Brain pericyte (primary cell): ENCODE measurements at places on chromosomes 12 and 14.

DNA sequence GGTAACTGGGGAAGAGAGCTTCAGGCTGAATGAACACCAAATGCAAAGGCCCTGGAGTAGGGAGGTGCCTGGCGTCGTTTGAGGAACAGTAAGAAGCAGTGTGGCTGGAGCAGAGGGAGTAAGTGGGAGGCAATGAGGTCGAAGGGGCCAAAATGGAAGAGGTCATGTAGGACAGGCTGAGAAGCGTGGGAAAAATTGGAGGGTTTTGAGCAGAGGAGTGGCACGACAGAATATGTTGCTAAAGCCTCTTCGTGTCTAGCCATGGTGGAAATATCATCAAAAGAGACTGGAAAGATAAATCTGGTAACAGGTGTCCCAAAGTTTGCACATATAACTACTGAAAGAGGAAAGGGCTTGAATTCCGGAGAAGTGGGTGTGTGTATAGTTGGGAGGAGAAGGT is 1.9 kb downstream of the TRIM9 start:
- DNase-seq, result no peak

DNA sequence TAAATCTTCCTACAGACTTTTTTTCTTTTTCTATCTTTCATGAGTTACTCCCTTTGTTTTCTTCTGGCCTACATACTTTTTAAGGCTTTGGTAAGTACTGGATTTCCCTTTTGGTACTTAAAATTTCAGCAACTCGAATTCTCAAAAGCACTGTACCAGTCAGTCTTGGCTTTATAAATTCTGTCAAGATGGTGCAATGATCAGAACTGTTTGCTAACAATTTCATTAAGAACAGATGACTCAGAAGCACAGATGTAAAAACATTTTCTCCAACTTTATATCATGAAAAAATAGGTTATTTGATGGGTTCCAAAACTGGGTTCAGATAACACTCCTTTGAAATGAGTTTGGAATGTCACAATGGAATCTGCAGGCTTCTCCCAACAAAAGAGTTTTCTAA is 1961.8 kb upstream of the FLRT2 start:
- DNase-seq, result no peak

GRCh38 chr12:120940799-120941198 is 36.6 kb upstream of the SPPL3 start:
- DNase-seq, result no peak

GRCh38 chr12:4220536-4221257 is 52.9 kb upstream of the CCND2 start:
- DNase-seq, result no peak

DNA sequence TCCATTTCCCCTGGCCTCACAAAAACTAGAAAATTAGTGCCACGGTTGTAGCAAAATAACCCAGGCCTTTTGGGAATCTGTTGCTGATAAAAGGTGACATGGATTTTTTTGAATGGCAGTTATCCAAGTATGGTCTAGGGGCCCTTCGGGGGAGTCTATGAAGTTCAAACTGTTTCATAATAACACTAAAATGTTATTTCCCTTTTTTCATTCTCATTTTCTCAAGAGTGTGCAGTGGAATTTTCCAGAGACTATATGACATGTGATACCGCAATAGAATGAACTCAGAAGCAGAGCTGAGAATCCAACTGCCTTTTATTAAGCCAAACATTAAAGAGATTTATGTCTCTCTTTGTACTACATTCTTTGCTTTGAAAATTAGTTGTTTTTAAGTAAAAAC is 26.9 kb downstream of the GSTZ1 start:
- no peak for DNase-seq

GRCh38 chr12:131348646-131349045 is 362.2 kb upstream of the SFSWAP start:
- DNase-seq, result no peak

- no peak for DNase-seq
These were observed 96.8 kb downstream of the SRGAP1 start for GRCh38 chr12:63941166-63941800.

DNA sequence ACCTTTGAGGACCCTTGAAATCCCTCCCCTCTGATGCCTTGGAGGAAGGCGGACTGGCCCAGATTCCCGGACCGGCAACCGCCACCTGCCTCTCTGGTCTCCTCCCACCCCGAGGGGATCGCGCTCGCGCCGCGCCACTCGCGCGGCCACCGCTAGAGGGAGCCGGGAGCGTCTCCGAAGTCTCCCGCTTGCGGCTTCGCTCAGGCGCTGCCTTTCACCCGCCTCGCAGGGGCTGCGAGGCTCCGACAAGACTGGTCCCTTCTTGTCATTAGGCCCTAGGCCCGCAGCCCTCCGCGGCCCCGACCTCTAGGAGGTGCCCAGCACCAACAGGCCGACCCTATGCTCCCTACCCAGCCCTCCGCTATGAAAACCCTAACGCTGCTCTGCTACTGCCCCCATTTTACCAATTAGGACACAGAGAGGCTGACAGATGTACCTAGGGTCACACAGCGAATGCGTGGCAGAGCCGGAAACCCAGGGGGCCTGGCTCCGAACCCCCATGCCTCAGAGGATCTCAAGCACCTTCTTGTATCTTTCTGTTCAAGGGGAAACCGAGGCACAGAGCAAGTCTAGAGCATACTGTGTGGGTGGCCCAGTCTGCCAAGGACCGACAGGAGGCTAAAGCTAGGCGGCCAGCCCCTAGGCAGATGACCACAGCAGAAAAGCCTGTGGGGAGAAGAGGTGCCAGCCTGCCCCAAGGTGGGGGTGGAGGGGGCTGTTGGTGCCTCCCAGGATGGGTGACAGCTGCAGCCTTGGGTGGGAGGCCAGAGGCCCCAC is 21.4 kb upstream of the VSX2 start:
- DNase-seq, result no peak

- DNase-seq, result no peak
These were observed 13.3 kb upstream of the C12orf75 start for GRCh38 chr12:105316931-105317852.

DNA sequence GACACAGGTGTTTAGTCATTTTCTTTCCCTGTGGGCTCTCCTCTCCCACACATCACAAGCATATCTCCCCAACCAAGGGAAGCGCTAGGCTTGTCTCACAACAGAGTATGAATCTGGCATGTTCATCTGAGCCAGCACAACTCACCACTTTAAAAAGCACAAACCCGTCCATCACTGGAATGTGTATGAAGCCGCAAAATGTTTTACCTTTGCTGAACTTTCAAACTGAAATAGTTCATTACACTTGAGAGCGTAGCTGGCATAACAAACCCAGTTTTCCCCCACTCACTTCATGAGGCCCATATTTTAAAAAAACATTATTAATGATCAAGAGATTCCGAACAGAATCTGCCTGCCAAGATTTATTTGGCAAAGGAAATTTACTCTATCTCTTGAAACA is 15.8 kb downstream of the NID2 start:
- DNase-seq, result no peak

DNA sequence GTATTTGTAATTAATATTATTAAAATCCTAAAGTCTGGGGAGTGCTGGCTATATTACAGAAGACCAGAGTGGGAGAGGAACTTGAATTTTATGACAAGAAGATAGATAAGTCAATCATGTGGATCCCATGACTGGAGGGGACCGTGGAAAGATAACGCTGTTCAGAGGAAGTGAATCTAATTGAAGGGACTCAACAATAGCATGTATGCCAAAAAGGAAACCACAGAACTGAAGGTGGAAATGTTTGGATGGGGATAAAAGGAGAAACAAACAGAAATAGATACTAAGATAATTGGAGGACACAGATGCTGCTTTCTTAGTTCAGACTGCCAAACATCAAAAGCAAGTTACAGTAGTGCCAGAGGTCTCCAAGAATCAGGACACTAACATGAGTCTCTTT is 21.1 kb downstream of the OR6J1 start:
- DNase-seq, result no peak

DNA sequence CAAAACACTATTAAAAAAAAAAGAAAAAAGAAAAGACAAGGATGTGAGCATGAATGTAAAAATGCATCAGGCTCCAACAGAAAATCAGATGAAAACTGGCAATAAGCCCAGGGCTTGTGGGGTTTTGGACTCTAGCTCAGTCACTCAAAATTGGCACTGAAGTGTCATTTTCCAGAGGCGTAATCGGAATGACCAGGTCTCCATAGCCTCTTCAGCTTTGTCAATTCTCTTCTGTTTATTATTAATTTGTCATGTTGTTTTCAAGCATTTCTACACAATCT is 137.2 kb upstream of the TRHDE start:
- no peak for DNase-seq

- DNase-seq, result no peak
These were observed 370.5 kb upstream of the PDE3A start for GRCh38 chr12:19997656-19998400.

DNA sequence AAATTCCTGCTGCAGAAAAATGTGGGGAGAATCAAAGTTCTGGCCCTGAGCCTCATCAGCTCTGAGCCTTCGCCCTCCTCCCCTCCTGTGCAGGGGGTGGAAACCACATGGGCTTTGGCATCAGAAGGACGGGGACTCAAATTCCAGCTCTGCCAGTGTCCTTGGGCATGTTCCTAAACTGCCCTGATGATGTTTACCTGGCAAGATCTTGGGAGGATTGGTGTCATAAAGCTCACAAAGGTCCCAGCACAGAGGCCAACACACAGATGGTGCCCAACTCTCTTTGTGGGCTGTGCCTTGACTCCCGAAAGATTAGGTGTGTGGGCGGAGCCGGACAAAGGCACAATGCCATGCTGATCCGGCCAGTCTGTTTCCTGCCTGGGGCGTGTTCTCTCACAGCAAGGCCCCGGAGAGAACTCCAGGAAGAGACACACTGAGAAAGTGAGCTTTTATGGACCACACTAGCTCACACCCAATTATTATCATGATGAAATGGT is 20.5 kb upstream of the CLMN start:
- DNase-seq, result no peak

DNA sequence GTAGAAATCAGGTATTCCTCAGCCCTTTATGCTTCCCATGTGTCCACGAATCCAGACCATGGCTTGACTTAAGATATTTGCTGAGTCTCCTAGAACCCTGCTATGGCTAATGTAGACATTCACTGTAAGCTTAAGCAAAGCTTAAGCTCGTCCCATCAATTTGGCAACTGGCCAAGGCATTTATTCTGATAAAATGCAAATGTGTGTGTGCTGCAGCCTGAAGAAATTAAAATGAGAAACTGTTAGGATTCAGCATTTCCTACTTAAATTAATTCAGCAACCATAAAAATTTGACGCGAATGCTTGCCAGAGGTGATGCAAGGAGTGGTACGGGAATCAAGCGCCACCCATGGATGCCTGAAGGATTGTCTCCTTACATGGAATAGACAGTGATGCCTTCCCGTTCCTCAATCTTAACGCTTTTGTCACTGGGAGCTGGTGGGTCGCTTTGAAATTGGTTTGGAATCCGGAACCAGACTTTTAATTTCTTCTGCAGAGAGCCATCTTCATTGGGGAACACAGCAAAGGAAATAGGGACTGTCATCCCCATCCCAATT is 13.2 kb downstream of the HEBP1 start:
- no peak for DNase-seq

DNA sequence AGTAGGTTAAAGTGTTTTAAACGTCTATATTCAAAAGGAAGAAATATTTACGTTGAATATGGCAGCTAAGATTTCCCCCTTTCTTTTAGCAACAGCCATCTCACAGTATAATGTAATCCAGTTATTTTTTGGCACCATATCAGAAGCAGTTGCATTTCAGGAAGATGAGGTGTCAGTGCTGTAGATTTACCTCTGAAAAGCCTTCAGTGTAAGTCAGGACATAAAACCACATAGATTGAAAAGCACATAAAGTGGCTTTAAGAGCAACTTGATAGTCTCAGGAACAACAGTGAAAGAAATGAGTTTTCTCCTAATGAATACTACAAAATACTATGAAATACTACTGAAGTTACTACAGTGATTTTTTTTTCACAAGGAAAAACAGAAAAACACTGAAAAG is 6.9 kb downstream of the MLH3 start:
- DNase-seq, result no peak

DNA sequence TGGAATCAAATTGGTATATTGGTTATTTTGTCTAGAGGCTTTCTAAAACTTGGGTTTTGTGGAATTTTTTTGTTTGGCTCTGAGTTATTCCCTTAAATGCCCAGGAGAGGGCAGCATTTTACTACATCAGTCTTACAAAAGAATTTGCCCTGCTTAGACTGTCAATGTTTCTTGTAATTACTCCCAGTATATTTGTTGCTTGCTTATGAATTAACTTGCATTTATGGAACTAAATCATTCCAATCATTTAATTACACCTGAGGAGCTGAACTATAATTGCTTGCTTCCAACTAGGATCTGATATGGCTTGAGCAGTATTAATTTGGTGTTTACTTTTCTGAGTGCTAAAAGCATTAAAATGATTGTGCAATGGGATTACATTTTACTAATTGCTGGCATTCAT is 48.7 kb downstream of the MIPOL1 start:
- DNase-seq, result no peak

- no peak for DNase-seq
These were observed 325.1 kb downstream of the ALG10 start for GRCh38 chr12:34347367-34347766.

- DNase-seq, result no peak
These were observed 86.7 kb downstream of the PRIMA1 start for GRCh38 chr14:93701562-93701961.

DNA sequence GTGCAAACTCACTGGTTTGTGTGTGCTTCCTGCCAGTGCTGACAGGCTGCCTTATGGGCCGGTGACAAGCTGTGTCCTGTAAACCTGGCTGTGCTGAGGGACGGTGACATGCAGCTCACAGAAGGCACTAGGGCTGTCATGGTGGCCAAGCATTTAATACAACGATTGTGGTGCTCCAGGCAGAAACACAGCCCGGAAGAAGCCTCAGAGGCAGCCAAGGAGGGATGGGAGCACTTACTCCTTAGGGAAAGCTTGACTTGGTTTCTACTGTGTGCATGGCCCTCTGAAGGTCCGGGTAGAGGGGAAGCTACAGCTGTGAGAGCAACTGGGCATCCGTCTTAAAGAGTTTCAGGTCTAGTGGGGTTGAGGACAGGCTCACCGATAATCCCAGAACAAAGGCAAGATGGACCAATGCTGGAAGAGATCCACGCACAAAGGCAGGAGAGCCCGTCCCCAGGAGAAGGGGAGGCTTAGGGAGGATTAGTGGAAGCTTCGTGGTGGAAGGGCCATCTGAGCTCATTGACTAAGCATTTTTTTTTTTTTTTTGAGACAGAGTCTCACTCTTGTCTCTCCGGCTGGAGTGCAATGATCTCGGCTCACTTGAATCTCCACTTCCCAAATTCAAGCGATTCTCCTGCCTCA is 10.7 kb upstream of the MCRS1 start:
- no peak for DNase-seq

DNA sequence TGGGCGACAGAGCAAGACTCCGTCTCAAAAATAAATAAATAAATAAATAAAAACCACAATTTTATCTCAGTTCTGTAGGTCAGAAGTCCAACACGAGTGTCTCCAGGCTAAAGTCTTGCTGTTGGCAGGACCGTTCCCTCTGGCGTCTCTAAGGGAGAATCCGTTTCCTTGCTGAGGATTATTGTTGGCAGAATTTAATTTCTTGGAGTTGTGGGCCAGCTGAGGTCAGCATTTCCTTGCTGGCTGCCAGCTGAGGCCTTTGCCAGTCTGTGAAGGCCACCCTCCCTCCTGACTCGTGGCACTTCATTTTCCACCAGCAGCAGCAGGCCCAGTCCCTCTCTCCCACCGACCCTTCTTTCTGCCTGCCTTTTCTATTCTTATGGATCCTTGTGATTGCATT is 17.2 kb downstream of the PSMC1 start:
- DNase-seq, result no peak

GRCh38 chr12:104313568-104314241 is 10.2 kb downstream of the EID3 start:
- no peak for DNase-seq

GRCh38 chr12:46197883-46198282 is 71.0 kb downstream of the SLC38A1 start:
- no peak for DNase-seq

- no peak for DNase-seq
These were observed 85.3 kb downstream of the RFLNA start for GRCh38 chr12:124379938-124380754.
